NCI-H2029 (cell line): ENCODE measurements at places on chromosomes 7 and 10.

- DNase-seq: no peak
Measured at GRCh38 chr7:151195616-151196450, 8.8 kb upstream of the ASB10 start.

DNA sequence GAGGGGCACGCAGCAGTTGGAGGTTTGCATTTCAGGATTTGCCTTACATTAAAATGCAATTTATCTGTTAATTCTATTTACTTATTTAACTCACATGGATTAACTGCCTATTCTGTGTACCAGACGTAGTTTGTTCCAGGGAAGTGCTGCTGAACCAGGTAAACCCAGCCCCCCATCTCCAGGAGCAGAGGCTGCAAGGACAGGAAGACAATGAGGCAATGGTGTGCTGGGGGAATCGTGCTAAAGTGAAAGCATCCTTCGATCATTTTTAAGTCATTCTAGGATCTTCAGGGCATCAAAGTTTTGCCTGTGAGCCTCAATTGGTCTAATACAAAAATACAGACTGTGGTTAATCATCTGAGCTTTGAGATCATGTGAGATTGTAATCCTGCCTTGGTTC is 166.4 kb downstream of the DNAJB6 start:
- no peak for DNase-seq

DNA sequence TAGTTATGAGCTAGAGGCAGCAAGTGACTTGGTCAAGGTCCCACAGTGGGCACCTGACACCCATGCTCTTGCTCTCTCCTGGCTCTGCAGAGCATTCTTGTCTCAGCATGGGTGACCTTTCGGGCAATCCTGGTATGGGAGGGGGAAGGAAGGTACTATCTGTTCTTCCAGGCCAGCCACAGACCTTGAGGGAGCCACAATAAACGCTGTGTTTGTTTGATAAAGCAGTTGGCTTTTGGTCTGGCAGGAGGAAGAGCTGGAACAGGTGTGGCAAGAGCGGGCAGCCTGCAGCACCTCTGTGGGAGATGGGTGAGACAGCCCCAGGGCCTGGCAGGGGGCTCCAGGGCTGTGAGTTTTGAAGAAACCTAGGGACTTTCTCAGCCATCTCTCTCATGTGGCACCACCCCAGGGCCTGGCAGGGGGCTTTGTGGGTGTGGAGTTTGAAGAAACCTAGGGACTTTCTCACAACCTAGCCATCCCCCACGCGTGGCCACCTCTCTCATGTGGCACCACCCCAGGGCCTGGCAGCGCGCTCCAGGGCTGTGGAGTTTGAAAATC is 11.4 kb downstream of the CLDN3 start:
- DNase-seq: no peak

- no peak for DNase-seq
Measured at GRCh38 chr7:102288285-102288930, 1.7 kb downstream of the SH2B2 start.
